ENCODE measurements at places on chromosomes 3 and 15.

DNA sequence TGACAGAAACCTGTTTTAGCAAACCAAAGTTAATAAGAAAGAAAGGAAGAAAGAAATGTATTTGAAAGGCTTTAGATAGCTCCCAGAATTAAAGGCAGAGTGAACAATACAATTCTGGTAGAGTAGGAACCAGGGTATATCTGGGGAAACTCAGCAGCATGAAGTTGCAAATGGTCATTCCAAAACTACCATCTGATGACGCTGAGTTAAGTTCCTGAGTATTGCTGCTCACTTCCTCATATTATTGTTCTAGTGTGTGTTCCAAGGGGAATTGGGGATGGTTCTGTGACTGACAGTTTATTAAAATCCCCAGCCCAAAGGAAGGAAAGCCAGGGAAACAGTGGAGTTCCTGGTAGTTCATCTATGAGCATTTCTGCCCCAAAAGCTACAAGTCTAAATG is 88.3 kb upstream of the FRMD4B start:
- no peak for DNase-seq

DNA sequence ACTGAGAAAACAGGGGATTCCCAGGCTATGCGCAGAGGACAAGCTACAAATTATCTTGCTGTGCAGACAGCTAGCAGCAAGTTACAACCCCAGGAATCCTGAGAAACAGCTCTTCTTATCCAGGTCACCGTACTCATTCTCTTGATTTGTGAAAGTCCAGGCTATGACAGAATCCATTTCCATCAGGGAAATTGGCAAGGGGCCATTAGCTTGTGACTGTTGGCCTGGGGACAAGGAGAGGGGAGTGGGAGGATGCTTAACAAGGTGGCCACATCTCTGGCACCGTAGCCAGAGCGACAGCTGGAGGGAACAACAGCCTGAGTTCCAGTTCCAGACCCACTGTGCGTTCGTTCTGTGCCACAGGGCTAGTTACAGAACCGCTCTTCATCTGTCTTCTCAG is 44.9 kb upstream of the PLXNA1 start:
- DNase-seq, result no peak

DNA sequence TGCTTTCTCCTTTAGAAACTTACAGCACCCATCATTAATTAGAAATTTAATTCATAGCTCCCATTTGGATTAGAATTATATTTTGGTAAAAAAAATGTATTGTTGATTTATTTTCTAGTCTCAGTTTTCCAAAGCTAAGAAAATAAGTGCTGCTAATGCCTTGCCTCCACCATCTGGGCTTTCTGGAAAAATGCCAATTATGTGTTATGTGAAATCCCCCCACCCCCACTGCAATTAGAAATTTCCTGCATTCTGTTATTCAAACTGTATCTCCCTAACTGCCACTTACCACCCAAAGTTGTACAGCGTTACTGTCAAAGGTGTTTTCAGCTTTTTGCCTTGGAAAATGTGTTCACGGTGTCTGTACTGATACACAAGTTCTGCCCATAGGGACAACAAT is 617.2 kb upstream of the UBE2E2 start:
- no peak for DNase-seq

DNA sequence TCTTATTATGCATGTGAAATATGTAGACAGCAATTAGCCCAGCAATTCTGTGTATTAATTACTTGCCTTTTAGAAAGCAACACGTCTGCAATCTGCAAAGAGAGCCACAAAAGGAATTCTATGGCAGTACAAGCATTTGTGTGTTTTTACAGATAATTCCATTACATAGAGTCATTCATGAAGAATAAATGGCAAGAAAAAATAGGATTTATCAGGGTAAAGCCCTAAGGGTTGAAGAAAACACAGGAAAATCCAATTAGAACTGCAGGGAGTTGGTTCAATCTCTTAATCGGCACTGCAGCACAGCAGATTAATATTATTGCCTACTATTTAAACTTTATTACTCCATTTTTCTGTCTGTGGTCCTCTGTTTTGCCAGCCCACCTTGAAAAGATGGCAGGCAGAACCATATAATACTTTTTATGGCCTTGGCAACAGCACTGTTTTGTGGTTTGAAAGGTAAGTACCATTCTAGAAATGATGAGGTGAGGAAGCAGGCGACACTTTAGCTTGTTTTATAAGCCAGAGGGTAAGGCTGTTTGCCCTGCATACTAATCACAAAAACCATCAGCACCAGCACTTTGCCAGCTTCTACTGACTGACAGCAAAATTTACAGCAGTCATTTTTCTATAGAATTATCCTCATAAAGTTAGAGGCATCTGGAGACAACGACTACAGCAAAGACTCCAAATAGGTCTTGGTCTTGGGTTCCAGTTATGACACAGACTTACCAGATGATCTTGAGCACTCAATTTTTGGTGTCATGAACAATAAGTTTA is 638.2 kb upstream of the NAALADL2 start:
- no peak for DNase-seq

GRCh38 chr3:157056035-157056434 is 103.9 kb downstream of the CCNL1 start:
- DNase-seq, result no peak

- DNase-seq, result no peak
Measured at GRCh38 chr3:10531031-10531430, 25.6 kb upstream of the ATP2B2 start.

GRCh38 chr15:39618063-39618823 is 37.4 kb downstream of the THBS1 start:
- no peak for DNase-seq

GRCh38 chr3:119873646-119874045 is 91.7 kb downstream of the NR1I2 start:
- no peak for DNase-seq

DNA sequence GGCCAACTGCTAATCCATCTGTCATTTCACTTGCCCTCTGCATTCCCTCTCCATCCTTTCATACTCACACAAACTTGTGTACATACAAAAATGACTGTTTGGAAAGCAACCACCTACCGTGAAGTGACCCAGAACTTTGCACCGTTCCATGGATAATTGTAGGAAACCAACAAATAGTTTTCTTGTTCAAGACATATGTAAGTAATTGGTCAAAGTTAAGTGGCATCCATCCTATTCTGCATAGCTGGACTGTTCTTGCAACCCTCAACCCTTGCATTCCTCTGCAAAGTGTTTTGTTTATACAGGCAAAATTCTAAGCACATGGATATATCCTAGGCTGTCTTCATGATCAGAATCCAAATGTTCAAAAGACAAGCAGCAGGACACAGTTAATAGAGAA is 592.5 kb downstream of the MECOM start:
- peak; percentile 8 for DNase-seq

DNA sequence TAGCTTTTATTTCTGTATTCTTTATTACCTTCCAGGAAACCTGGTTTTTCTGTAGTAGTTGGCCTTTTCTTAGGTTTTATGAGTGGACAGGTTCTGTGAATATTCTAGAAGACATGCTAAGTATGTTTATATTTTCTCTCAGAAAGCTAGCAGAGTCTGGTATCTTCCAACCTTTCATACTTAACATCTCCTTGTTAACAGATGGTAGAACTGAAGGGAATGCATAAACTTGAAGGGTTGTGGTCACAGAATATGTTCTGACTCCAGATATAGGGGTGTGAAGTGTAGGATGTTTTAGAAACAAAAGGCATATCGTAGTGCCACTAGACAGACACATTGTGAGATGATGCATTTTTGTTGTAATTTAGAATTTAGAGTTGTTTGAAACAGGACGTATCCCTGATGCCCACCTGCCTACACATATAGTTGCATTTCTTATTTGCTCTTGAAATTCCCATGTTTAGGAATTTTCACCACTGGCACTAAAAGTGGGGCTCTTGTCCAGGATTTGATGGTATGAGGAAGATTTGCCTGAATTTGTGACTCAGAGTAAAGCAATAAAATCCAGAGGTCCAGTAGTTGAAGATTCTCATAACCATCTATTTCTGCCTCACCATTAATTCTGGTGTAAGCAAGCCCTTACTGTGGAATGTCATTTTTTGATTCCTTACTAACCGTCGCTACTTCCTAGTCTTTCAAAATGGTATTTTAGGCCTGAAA is 274.5 kb downstream of the FEZF2 start:
- DNase-seq, result peak; percentile 19

DNA sequence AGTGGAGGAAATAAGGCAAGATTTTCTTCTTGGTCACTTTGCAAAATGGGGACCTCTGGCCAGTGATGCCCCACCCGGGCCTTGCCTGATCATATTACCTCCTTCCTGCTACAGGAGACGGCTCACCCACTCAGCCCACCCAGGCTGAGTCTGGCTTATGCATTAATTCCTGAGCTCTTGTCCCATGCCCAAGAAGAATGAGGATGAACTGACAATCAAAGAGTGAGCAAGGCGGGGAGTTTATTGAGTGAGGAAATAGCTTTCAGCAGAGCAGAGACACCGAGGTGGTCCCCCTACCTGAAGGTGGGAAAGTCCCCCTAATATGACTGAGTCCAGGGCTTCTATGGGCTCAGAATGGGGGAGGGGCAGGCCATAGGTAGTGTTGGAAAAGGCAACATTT is 107.5 kb downstream of the EOMES start:
- no peak for DNase-seq

DNA sequence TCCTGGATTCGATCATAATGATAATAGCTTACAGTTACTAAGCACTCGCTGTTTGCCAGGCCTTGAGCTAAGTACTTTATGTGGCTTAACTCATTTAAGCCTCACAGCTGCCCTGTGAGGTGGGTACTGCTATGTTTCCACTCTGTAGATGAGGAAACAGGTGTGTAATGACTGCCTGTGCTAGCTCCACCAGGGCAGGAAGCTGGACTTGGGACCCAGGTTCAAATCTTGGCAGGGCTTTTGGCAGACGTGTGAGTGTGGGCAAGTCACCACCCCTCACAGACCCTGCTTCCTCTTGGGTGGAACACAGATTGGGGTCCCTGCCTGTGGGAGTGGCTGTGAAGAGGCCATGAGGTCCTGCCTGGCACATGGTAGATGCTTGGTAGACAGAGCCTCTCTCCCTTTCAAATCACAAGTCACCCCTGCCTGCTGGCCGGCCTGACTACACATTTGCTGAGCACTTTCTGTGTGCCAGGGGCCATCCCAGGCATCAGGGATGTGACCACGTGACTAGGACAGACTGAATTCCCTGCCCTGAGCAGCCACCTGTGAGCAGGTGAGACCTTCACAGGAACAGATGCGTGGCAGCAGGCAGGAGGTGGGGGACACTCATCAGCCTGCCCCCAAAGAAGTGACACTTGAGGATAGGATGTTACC is 3.7 kb downstream of the EFCC1 start:
- no peak for DNase-seq

GRCh38 chr3:97821287-97821773 is 481 bp upstream of the CRYBG3 start:
- DNase-seq, result no peak

DNA sequence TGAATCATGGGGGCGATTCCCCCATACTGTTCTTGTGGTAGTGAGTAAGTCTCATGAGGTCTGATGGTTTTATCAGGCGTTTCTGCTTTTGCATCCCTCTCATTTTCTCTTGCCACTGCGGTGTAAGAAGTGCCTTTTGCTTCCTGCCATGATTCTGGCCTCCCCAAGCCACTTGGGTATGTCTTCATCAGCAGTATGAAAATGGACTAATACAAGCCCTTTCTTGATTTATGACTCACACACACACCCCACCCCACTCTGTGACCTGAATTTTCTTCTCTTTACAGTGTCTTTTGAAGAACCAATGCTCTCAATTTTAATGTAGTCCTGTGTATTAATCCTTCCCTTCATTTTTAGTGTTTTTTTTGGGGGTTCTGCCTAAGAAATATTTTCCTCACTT is 244.8 kb downstream of the PLCL2 start:
- DNase-seq, result no peak

GRCh38 chr3:99523431-99524127 is 114.8 kb upstream of the COL8A1 start:
- DNase-seq, result no peak

DNA sequence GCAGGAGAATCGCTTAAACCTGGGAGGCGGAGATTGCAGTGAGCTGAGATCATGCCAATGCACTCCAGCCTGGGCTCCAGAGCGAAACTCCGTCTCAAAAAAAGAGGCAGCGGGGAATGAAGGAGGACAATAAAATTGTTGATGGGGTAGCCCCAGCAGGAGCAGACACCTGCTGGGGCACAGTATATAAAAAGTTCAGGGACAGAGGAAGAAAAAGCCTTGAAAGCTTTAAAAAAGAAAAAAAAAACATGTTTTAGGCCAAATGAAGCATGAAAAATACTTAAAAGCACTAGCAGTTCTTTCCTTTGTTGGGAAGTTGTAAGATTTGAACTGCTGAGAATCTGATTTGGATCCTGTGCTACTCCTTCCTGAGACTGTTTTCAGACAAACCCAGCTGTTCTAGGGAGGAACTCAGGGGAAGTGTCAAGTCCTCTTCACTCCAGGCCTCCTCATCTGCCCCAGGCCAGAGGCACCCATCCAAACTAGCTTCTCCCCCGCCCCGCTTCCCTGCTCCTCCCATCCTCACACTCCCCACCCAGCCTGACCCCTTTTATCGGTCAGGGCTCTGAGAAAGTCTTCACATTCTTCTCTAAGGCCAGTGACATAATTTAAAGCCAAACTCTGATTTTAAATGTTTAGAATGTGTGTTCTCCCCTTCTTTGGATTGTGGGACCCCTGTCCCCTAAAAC is 4.9 kb downstream of the IL17RD start:
- DNase-seq, result no peak

DNA sequence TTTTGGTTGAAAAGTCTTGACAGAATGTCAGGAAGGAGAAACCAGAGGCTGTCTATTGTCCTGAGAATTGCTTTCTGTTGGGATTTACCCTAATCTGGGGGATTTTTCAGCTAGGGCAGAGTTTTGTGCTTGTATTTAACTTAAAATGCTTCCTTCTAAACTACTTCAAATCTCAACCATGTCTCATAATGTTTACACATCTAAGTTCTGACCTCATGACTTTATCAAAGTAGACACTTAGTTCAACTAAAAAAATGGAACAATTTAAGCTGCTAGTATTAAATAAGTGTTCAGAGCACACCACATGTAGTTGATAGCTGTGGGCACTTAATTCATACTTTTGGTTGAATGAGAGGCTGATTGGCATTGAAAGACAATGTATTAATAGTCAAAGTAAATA is 28.2 kb downstream of the CLDN1 start:
- no peak for DNase-seq

DNA sequence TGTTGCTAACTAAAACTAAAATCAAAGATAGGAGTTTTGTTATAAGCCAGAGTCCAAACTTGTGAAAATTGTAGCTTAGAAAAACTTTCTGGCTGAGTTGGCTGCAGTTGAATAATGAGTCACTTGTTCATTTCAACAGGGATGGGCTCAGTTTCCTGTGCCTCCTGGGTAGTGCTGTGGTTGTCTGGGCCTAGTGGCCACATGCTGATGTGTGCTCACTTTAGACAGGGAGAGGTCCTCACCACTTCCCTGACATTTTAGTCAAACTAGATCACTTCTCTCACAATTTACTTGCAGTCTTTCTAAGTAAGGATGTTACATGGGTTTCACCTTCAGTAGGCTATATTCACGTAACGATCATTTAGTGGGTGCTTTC is 6.3 kb upstream of the UBE2Q2 start:
- DNase-seq, result no peak

DNA sequence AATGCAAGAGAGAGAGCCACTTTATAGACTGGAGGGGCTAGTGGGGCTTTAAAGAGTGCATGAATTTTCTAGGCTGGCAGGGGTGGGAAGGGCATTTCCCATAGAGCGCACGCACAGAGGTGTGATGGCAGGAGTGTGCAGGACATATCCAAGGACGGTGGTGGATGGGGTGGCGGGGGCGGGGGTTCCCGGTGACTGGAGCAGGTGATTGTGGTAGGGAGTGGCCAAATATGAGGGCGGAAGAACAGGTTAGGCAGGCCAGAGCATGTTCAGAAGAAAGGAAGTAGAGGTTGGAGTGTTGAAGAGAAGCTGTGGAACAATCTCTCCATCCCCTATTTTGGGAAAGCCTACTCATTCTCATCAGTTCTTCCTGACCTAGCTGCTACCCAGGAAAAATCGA is 18.1 kb downstream of the FAM81A start:
- DNase-seq, result no peak
